ENCODE measurements at places on chromosomes 4 and X.

DNA sequence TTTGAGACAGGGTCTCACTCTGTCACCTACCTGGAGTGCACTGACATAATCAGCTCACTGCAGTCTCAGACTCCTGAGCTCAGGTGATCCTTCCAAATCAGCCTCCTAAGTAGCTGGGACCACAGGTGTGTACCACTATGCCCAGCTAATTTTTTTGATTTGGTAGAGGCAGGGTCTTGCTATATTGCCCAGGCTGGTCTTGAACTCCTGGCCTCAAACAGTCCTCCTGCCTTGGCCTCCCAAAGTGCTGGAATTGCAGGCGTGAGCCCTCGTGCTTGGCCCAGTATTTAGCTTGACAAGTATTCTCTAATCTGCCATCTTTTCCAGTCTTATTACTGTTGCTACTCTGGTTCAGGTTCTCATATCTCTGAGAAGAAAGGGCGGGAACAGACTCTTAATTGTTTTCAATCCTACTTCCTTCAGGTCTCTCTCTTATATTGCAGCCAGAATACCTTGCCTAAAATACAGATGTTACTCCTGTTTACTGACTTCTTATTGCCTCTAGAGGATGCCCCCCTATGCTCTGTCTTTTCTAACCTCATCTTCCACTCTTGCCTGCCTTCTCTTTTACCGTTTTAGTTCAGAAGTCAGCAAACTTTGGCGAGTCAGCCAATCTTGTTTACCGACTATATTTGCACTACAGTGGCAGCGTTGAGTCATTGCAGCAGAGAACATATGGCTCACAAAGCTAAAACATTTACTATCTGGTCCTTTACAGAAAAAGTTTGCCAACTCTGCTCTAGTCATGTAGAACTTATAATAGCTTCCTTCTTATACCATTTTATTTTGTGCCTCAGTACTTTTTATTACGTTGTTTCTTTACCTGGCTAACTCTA is 19.0 kb downstream of the MRPL1 start:
- DNase-seq: peak; percentile 25

GRCh38 chr4:163091685-163092034 is 75.0 kb downstream of the NAF1 start:
- DNase-seq: no peak

DNA sequence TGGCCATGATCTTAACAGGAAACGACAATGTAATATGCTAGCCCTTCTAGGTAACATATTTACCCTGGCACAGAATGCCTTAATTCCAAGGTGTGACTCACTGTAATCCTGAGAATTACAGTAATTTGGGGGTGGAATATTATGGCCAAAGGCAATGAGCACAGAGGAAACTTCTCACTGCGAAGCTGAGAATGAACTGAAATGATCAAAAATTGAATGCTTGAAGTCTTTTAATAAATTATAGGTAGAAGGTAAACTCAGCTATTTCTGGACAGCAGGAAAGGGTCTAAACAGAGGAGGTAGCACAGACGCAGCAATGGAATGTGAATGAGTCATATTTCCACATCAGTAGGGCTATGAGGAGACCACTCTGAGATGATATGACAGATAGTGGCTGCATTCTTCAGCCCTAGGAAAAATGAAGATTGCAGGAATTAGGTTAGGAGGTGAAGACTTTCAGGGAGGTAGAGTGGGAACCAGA is 312.6 kb downstream of the PACRGL start:
- DNase-seq: no peak

GRCh38 chr4:87848622-87849351 is 16.0 kb downstream of the MEPE start:
- peak; percentile 48 for DNase-seq

DNA sequence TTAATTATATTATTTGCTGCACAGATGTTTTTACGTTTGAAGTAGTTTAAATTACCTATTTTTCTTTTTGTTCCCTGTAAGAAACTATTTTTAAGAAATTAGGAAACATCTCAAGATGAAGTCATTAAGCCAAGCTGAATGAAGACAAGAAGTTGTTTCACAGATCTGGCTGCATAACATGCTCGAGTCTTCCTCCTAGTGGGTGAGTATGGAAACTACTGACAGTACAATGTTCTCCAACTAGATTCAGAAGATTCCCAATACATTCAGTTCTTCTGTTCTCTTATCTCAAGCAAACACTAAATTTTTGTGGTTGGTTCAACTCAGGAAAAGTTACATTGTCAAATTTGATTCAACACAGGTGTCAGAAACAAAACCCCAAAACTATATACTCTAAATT is 256.8 kb upstream of the VCX start:
- no peak for DNase-seq

- DNase-seq: no peak
These were observed 2.3 kb upstream of the FOXP3 start for GRCh38 chrX:49266523-49267445.

DNA sequence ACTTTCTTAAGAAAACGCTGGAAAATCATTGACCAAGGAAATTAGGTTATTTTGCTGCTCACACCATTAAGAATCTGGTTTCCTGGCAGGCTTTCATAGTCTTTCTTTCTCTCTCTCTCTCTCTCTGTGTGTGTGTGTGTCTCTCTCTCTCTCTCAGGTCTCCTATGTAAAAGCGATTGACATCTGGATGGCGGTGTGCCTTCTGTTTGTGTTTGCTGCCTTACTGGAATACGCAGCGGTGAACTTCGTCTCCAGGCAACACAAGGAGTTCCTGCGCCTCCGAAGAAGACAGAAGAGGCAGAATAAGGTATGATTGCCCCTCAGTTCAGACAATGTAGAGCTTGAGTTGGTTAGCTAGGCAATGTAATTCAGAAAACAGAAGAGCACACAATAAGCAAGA is 161.2 kb downstream of the GLRA2 start:
- DNase-seq: no peak

- DNase-seq: no peak
These were observed 26.0 kb upstream of the CXCL2 start for GRCh38 chr4:74125029-74125428.

- peak; percentile 68 for DNase-seq
These were observed 512 bp upstream of the TMEM131L start for GRCh38 chr4:153465615-153466080.

- peak; percentile 51 for DNase-seq
These were observed 25.5 kb upstream of the RXFP1 start for GRCh38 chr4:158496030-158496741.

DNA sequence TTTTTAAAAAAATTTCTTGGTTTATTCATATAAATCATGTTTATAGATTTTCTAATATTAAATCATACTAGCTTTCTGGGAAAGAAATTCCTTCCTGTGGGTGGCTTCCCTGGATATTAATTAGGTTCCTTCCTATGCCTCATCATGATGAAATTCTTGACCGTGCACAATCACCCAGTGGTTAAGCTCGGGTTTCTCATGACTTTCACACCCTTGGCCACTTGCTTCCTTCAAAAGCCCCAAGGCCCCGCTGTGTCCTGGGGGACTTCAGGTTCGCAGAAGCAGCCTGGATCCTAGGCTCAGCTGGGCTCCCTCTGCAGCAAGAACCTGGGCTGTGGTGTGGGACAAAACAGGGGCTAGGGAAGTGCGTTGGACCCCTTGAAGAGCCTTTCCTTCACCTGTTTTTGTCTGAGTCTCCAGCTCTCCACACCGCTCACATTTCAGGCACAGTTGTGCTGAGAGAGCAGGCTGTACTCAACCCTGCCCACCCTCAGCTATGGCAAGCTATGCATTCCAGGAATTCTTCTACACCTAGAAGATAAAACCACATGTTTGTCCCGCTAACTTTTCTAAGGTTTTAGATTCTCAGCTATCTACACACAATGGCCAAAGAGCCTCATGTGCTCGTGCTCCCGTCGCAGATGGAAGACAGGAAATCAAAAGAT is 48.9 kb upstream of the TMSB15B start:
- DNase-seq: no peak

DNA sequence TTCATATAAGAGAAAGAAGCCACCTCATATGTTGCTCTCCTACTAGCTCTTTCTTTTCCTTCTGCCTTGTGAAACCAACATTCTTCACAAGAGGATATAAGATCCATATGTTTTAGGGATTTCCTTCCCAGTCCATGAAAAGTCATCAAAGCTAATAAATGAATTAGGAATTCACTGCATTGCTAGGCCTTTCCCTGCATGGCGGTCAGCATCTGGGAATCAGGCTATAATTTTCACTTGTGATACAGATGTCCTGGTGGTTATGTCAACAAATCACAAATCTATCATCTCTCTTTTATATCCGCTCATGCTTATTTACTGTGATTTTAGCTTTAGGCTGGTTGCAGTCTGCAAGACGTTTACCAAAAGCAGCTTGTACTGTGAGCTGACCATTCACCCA is 510.0 kb downstream of the NLGN4X start:
- DNase-seq: no peak

- no peak for DNase-seq
These were observed 18.1 kb downstream of the PLAC8 start for GRCh38 chr4:83096397-83096796.

DNA sequence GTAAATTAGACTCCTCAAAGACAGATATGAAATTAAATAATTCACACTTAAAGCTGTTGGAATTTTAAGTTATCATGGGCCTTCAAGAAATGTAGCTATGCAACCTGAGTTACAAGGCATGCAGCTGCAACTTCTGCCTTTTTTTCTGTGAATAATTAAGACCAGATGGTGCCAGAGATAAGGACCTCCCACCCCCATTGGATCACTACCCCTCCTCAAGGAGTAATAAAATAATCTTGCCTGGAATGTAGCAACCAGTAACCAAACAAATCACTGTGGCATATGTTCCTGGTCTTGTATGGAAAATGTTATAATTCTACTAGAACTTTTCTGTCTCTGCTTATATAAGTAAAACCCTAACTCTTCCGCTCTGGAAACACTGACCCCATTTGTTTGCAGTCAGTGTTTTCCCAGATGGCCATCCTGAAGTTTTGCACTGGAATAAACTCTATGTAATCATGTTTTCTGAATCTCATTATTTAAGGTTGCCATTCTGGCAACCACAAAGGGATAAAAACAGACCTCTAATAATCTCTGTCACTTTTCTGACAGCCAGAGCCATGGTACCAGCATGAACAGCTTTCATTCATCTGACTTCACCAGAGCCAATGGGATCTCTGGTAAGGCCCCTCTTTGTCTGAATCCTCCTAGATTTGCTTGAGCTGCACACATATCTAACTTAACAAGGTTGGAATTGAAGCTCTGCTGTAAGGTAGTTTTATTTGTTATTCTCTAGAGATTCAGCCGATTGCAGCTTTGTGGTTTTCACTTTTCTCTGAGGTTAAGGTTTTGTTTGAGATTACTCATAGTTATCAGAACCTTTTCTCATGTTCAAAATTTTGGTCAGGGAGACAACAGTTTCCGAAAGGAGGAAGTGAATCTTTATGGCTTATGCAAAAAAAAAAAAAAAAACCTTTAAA is 274.6 kb downstream of the NAF1 start:
- DNase-seq: no peak

DNA sequence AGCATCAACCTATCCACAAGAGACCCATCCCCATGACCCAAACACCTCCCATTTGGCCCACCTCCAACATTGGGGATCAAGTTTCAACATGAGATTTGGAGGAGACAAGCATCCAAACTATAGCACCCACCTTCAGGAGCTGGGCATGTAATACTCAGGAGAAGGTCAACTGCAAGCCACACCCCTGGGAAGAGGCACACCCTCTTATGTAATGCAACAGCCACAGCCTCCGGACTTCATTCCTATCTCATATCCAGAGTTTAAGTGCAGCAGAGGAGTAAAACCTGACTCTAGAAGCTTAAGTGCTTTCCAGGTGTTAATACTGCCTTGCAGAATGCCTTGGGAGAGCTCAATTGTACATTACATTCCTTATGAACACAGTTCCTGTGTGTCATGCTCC is 197.4 kb downstream of the PTTG2 start:
- no peak for DNase-seq

DNA sequence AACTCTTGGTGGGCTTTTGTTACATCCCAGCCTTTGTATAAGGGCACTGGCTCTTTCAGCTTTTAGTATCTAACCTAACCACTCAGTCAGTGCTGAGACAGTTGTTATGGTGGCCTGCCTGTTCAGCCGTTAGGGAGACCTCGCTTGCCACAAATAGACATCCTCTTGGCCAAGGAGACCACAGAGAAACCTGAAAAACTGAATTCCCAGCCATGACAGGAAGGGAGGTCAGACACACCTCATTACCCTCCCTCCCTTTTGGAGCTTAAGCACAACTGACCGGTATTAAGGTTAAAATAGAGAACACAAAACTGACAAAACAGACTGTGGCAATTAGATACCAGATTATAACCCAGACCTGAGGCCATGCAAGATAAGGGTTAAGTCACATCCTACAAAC is 1639.3 kb downstream of the RPA4 start:
- DNase-seq: no peak

DNA sequence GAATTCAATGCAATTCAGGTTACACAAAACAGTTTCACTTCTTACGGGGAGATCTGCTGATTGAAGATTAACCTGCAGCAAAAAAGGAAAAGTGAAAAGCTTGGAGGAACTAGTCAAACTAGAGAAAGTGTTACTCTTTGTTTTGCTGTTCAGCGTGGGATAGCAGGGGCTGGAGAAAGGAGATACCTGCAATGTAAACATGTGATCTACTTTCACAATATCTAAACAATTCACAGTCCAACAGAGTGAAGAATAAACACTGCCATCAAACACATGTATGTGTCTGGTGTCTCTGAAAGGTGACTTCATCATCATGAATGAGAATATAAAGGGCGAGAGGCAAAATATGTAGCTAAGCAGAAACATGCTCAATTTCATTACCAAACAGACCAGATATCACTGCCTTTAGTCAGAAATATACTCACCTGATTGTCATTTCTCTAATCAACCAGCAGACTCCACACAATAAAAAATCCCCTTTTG is 26.4 kb downstream of the NIPAL1 start:
- no peak for DNase-seq

DNA sequence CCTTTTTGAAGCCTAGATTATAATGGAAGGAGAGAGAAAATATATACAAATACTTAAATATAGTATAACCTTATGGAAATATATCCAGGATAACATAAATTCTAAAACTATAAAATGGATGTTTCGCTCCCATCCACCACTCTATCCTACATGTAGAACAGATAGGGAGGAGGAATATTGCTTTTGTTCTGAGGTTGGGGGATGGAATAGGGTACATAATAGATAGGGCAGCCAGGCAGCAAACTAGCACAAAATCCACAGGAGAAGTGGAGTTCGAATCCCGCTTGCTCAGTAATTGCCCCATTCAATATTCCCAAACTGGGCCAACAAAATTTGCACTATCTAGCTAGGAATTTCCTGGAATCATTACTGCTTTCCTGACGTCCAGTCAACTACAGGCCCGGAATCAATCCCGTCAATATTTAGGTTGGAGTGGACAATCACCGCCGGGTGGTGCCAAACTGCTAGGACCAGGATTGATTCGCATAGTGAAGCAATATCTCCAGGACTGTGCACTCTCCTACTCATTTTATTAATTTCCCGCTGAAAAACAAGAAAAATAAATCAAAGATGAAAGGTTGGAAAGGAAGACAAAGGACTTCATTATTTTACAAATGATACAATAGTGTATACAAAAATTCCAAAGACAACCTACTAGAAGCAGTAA is 40.4 kb upstream of the PAPSS1 start:
- no peak for DNase-seq

GRCh38 chr4:3530051-3530450 is 2.2 kb downstream of the LRPAP1 start:
- DNase-seq: no peak

Data from activated CD4-positive, alpha-beta memory T cell treated with anti-CD3 and anti-CD28 coated beads for 36 hours (primary cell).